Activated T-cell treated with anti-CD3 and anti-CD28 coated beads, Interleukin-2, amount 50 U/mL, for 1 hour (primary cell): ENCODE measurements at places on chromosomes 1 and 21.

DNA sequence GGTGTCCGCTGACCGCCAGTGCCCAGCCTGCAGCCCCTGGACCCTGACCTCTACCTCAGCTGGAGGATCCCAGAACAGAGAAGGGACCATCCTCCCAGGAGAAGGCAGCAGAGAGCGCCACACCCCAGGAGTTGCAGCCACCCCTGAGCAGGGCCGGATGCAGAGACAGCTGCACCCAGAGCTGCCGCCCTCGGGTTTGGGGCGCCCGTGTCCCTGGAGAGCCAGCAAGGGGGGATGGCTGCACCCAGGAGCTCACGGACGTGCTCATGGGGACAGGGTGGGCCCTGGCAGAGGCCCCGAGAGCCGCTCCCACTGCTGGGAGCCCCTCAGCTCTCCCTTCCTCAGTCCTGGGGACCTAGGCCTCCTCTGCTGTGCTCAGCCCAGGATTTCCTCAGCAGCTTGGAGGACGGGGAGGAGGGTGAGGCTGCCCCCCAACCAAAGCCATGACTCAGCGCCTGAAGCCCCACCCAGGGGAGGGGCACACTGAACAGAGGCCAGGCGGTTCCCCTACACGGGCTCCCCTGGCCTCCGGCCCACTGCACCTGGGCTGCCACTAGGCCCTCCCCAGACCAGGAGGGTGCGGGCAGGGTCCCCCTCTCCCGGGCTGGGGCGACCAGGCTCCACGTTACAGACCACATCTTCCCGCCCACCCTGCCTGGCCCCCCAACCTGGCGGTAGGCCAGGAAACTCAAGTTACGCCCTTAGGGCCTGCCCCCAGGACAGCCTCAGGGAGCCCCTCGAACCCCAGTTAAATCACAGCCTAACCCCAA is 2.2 kb downstream of the ACAP3 start:
- peak; percentile 79 for DNase-seq

DNA sequence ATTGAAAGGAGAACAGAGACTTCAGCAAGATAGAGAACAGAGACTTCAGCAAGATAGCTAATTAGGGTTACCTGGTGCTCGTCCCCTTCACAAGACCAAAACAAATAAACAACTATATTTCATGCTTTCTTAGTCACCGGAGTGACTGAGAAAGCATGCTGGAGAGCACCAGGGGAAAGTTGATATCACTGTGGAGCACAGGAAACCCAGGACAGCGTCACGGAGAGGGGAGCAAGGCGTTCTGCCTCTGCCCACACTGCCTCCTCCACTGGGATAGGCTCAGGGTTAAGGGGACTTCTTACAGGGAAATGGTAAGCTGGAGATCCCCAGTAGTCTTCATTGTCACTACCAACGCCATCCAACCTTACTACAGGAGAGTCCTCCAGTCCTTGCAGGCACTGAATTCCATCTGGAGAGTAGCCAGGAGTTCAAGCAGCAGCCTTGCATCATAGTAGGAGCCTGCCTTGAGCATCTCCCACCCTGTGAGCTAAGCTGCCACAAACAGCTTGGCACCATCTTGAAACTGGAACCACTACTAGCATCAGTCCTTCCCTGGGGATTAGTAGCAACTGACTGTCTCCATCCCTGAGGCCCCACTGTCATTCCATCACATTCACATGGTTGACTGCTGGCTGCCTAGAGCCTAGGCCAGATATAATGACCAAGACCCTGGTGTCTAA is 239.4 kb downstream of the PLPP3 start:
- DNase-seq, result no peak

DNA sequence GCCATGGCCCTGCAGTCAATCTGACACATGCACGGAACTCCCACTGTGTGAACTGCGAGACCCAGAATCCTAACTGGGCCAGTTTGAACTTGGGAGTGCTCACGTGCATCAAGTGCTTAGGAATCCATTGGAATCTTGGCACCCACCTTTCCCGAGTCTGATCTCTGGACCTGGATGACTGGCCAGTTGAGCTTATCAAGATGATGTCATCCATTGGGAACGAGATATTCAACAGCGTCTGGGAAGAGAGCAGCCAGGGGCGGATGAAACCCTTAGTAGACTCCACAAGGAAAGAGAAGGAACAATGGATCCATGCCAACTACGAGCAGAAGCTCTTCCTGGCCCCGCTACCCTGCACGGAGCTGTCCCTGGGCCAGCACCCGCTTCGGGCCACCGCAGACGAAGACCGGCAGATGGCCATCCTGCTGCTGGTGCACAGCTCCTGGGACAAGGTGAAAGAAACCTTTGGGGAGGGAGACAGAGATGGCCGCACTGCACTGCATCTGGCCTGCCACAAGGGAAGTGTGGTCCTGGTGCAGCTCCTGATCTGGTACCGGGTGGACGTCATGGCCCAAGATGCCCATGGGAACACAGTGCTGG is 3.1 kb upstream of the TDRD5 start:
- DNase-seq, result no peak

- no peak for DNase-seq
Observed at GRCh38 chr1:25825605-25826004, 5.9 kb downstream of the MTFR1L start.

DNA sequence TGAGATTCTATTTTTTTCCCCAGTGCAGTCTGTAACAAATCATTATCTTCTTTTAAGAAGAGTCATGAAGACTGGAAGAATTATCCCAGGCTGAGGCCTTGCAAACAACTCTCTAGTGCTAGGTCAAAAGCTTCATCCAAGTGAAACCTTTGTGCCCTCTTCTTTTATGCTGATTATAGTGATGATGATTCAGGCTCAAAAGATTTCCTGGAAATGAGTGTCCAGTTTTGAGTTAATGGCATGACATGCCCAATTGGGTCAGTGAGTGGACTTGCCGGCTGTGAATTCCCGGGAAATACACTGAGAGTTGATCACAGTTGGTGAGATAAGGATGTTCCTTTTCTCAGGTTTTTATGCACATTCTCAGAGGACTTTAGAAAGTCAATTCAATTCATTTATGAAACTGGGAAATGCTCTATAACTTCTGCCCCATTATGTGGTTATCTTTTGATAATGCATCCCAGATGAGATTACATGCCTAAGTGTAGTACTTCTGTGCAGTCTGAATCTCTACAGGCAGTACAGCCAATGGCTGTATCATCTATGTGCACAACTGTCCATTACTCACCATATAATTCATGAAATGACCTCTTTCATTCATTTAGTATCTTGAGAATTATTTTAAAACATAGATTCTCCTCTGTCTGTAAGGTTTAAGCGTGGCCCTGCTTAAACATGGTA is 66.2 kb downstream of the S1PR1 start:
- DNase-seq, result no peak

GRCh38 chr1:105865546-105865945 is 1190.9 kb upstream of the PRMT6 start:
- no peak for DNase-seq

DNA sequence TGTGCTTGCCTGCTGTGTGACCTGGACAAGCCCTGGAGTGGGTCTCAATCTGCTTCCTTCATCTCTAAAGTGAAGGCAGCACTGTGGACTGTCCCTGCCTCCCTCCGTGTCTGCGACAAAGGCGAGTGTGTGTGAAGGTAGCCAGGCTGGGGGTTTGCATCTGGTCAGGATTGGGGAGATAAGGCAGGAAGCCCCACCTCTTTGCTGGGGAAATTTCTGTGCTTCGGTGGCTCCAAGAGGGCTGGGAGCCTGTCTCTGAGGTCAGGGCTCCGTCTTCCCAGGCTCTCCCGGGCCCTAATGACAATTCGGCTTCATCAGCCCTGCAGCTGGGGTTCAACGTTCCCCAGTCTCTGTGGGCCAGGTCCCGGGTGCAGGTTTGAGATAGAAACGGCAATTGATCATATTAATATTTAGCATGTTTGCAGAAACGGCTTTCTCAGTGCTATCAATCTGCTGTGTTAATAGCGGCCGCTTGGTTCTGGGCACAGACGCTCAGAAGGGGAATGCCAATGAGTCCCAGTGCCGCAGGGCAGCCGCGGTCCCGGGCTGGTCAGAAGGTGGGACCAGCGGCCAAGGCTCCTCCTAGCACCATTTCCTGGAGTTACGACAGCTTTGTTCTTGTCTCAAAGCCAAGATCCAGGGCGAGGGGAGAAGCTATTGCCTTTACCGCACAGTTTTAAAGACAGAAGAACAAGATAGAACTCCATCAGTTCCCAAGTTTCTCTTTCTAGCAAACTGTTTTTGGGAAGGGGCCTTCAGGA is 105.7 kb downstream of the PRDM16 start:
- DNase-seq, result no peak

GRCh38 chr21:36555199-36555800 is 75.4 kb upstream of the CLDN14 start:
- no peak for DNase-seq

GRCh38 chr1:195569934-195570333 is 1038.3 kb downstream of the KCNT2 start:
- DNase-seq, result no peak

- DNase-seq, result no peak
Observed at GRCh38 chr1:172717722-172718465, 59.0 kb downstream of the FASLG start.

DNA sequence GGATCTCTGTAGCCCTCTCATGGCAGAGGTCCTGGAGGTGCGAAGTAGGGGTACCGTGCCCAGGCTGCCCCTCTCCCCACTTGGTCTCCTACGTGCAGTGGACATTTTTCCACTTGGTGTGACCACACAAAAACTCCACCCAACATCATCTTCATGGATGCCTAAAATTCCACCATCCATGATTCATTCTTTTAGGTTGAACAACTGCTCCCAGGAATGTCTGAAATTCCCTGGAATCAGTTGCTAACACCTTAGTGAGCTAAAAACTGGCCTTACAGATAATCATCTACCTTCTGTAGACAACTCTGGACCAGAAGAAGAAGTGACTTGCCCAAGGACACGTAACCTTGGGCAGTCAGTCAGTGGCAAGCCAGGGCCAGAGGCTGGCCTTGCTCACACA is 32.1 kb upstream of the CLIC4 start:
- no peak for DNase-seq

DNA sequence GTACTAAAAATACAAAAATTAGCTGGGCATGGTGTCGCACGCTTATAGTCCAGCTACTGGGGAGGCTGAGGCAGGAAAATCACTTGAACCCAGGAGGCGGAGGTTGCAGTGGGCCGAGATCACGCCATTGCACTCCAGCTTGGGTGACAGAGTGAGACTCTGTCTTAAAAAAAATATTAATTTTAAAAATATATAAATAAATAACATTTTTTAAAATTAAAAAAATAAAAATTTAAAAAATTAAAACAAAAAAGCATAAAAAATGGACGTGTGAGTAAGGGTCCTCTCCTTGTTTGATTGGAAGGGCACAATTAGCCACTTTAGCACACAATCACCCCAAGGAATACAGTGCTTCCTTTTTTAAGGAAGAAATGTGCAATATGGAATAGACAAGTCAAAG is 18.6 kb downstream of the EBNA1BP2 start:
- DNase-seq, result no peak

DNA sequence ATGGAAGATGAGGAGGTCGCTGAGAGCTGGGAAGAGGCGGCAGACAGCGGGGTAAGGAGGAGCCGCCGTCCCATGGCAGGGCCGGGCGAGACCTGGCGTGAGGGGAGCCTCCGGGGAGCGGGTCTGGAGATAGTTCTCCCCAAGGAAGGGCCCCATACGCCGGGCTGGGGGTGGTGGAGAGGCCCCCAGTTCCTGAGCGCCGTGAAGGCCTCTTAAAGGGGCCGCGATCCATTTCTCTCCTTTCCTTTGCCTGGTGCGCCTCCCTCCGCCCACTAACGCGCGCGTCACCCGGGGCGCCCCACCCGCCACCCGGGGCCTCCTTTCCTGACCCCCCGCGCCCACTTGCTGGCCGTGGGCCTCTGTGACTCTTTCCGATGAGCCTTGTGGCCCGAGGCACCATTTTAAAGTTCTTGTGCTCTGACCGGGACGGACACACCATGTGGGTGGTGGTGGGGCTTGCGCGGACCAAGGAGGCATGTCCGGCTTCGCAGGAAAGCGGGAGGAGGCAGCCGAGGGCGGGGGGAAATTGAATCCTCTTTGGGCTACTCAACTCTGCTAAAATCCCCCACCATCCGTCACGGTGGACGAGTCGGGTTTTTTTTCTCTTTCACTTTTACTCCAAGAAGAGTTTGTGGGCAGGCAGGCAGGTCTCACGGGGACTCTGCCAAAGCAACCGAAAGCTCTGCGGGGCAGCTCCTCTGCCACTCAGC is 371 bp downstream of the SZRD1 start:
- no peak for DNase-seq

- no peak for DNase-seq
Observed at GRCh38 chr1:212475151-212475550, 42.4 kb downstream of the NENF start.

- DNase-seq, result no peak
Observed at GRCh38 chr1:61081144-61081685, 1.1 kb upstream of the NFIA start.

DNA sequence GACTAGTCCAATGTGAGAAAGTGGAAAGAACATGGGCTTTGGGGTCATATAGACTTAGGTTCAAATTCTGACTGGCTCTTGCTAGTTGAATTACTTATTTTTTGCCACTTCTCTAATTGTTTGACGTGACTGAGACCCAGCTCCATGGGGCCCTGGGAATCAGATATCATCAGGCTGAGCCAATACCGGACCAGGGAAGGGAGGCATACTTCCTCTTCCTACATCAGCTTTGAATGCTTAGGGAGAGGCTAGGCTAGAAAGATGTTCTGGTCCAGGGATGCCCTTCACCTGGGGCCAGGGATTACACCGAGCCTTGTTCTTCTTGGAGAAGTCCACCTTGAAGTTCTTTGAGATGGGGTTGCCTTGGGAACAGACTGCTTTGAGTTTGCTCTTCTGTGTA is 3.7 kb upstream of the NR1I3 start:
- no peak for DNase-seq

GRCh38 chr1:206768472-206769303 is 1.9 kb upstream of the IL19 start:
- DNase-seq, result peak; percentile 33

DNA sequence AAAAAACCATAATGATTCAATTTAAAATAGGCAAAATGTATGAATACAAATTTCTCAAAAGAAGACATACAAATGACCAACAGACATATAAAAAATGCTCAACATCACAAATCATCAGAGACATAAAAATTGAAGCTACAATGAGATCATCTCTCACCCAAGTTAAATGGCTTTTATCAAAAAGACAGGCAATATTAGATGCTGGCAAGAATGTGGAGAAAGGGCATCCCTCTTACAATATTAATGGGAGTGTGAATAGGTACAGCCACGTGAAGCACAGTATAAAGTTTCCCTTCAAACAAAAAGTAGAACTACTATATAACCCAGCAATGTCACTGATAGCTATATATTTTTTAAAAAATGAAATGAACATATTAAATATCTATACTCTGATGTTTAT is 1481.7 kb downstream of the AMY1C start:
- DNase-seq, result no peak
